ENCODE measurements at places on chromosomes 13 and 19.

- no peak for DNase-seq
Observed at GRCh38 chr19:3683405-3684053, 16.7 kb downstream of the PIP5K1C start.

- DNase-seq = no peak
Observed at GRCh38 chr13:48944221-48944620, 31.5 kb upstream of the FNDC3A start.

DNA sequence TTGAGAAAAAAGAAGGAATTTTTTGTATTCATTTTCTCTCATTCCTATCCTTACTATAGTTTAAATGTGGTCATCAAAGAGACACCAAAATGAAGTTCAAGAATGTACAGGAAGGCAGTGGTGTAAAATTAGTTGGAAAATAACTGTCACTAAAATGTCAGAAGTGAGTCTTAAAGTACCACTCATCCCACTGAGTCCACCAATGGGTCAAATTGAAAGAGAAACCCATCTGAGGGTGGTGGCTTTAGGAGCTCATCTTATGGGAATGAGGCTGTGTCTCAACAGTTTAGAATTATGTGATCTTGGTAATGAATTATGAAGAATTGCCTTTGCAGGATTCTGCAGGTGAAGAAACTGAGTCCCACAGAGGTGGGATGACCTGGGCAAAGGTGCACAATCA is 403.5 kb downstream of the FGF9 start:
- no peak for DNase-seq

DNA sequence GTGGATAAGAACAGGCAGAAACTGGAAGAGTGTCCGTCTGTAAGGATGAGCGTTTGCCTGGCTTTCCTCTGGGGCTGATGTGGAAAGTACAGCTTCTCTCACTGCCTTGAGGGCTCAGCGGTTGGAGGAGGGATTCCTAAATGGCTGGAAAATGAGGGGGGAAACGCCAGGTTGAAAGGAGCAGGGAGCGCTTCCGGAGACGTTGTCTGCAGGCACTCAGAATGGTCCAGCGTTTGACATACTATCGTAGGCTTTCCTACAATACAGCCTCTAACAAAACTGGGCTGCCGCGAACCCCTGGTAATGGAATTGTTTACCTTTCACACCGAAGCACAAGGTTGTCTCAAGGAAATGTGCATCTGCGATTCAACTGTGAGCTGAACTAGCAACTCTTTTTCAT is 39.9 kb downstream of the MRPL57 start:
- no peak for DNase-seq

GRCh38 chr19:48190288-48190884 is 19.9 kb downstream of the ZSWIM9 start:
- DNase-seq = peak; percentile 79

DNA sequence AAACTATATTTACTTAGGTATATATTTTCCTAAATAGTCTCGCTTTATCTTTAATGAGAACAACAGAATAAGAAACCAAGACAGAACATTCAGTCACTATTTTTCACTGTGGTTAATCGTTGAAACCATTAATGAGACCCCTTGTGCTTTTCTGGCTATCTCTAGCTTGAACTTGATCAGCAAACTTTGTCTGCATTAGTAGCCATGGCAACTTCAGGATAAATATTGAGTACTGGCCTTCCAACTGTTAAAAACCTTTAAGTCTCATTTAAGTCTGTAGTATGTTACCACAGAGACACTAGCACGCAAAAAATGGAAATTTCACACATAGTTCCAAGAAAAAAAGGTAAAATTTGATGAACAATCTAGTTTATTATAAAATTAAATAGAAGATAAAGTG is 946.0 kb downstream of the SLITRK5 start:
- no peak for DNase-seq

- no peak for DNase-seq
Observed at GRCh38 chr19:33388231-33388724, 14.8 kb downstream of the CEBPG start.

GRCh38 chr13:25085125-25085742 is 10.7 kb upstream of the PABPC3 start:
- DNase-seq = peak; percentile 36

- no peak for DNase-seq
Observed at GRCh38 chr13:111065698-111066097, 49.4 kb upstream of the ARHGEF7 start.

DNA sequence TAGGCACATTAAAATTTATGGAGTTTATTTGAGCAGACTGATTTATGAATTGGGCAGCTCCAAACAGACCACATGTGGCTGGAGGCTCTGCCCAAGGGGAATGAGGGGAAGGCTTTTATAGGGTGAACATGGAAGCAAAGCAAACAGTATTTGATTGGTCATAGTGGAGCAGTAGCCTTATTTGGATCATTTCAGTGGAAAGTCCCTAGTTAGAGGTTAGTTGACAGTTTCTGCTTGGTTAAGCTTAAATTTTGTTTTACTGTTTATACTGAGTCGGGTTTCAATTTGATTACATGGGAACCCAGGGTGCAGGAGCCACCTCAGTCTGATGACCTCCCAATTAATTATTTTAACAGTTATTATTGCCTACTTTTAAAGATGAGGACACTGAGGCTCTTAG is 140.5 kb downstream of the NDFIP2 start:
- no peak for DNase-seq

- no peak for DNase-seq
Observed at GRCh38 chr13:44876782-44877324, 112.4 kb downstream of the NUFIP1 start.

DNA sequence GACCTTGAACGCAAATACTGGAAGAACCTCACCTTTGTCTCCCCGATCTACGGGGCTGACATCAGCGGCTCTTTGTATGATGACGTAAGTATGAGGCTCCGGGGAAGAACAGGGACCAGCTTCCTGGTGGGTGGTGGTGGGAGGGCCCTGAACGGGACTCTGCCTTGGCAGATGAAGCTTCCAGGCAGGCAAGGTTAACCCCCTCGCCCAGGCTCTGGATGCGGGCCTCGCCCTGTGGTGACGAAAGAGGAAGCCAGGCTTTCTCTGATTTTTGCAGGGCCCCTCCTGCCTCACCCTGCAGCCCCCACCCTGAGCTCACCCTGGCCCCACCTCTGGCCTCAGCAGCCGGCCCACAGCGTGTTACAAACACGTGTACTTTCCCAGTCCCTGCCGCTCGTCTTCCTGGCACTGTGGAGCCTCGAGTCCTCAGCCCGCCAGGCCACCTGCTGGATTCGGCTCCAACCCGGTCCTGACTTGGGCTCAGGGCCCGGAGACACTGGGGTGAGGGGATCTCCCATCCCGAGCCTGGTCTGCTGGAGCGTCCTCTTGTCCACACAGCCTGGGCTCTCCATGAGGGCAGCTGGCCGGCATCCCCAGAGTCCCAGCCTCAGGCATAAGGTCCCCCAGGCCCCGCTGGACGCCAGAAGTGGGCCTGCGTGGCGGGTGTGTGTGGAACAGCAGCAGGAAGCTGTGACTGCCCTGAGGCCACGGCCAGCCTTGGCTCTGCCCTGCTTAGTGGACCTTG is 72.4 kb downstream of the KDM4B start:
- no peak for DNase-seq

DNA sequence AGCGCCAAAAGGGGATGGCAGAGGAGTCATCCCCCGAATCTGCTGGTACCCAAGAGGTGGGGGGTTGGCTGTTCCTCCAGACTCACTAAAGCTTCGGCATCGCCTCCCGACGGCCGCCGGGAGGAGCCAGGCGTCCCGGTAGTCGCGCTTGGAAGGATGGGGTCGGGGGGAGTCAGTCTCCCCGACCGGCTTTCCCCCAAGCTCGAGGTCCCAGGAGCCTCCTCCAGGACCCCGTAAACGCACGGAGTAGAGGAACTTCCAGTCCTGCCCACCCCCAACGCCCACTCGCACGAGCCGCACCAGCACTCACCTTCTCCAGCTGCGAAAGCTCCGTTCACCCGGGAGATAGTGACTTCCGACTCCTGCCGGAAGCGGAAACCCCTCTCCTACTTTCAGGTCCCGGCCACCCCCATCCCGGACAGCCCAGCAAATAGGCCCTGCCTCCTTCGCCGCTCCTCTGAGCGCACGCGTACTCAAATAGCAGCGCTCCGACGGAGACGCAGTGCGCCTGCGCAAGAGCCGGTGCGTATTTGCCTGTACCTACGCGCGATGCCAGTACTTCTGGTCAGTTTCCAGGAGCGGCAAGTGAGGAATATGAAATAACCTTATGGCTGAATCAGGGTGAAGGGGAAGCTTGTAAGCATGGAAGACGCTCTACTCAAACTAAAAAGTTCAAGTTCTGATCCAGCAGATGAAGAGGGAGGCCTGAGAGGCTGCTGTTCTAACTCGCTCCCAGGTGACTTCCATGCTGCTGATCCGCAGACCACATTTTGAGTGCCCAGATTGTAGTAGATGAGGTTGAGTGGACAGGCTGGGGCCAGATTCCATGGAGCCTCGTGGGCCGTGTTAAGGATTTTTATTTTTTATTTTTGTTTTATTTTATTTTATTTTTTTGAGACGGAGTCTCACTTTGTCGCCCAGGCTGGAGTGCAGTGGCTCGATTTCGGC is at the start of gene ELOF1:
Gene ELOF1, minus strand, starts transcription at position 350 of the 948 bp plus-strand sequence. CDS start 4,883 bp downstream, outside the sequence.
- peak; percentile 99 for DNase-seq

DNA sequence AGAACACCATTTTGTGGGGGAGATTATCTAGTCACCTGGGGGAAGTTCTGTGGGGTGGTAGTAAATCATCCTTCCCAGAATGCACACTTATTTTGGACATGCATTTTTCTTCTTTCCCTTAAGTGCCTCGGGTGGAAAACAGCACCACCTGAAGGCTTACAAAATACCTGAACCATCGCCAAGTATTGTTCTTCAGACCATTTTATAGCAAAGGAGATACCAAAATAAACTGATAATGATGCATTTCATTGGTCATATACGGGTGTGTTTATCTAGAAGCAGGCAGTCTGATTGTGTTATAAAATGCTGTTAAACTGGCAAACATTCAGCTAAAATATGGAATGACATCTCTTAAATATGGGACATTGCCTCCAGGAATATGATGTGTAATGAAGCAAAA is 1034.7 kb downstream of the SLITRK1 start:
- DNase-seq = no peak

GRCh38 chr13:93956426-93956825 is 523.1 kb downstream of the DCT start:
- no peak for DNase-seq

DNA sequence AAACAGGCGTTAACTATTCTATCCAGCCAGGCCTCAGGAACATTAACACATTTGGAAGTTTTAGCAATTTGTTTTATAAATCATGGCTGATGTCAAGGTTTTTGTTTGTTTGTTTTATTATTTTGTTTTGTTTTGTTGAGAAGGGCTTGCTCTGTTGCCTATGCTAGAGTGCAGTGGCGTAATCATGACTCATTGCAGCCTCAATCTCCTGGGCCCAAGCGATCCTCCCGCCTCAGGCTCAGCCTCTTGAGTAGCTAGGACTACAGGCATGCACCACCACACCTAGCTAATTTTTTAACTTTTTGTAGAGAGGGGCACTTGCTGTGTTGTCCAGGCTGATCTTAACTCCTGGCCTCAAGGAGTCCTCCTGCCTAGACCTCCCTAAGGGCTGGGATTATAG is 28.3 kb downstream of the NUP58 start:
- no peak for DNase-seq

DNA sequence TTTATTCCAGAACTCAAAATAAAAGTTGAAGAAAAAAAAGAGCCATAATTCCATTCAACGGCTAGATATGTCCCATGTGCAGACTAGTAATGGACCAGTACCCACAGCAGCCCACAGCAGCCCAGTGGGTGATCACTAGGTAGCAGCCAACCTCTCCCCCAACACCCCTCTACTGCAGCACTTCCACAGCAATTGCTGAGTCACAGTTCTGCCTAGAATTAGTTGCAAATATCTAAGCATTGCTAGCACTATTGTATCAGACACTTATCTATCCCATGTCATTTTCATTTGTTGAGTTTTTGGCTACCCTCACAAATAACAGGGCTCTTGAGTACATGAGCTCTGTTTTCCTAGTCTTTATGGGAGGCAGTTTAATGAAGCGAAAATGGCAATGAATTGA is 258.7 kb downstream of the RAP2A start:
- no peak for DNase-seq

DNA sequence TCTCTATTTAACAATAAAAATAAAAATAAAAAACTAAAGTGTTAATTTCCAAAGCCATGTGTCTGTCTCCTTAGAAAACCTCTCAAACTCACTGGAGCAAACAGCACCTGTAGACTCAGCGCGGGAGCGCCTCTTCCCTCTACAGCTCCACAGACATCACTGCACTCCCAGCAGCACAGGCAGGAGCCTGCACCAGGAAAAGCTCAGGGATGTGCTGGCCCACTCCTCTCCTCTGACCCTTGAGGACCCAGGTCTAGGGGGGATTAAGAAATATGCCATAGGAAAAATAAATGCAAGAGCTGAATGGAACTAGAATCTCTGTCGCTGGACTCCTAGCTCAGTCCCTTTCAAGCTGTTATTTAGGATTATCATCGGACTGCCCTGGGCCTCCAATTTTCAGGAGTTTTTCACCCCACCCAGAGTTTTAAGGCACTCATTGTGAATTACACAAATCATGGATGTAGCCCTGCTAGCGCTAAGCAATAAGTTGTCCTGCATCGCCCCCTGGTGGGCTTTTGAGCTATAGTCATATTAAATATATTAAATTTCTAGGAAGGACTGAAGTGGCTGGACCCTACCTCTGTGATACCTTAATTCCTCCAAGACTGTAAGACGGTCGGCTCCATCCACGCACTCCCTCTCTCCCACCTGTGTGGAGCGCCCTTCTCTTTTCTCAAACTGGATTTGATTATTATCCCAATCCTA is 333.9 kb downstream of the UQCRFS1 start:
- DNase-seq = peak; percentile 35

Measured in RWPE1 (cell line).